ENCODE measurements at places on chromosomes 6 and 20.

- no peak for ATAC-seq
Measured at GRCh38 chr20:44633872-44634600, 17.5 kb downstream of the ADA start.

DNA sequence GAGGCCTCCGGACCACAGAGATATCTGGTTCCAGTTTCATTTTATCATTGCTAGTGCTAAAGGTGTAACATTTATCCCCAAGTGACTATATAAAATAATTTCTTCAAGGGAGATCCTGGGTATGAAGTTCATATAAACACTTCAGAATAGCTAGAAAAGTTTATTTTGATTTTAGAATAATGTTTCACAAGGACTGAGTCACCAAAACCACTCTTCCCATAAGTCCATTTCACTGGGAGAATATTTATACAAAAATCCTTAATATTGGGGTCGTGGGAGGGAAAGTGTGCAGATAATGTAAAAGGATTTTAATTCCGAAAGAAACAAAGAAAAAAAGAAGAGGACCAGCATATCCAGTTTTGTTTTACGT lies 128.1 kb downstream of the ISM1 start:
- no peak for ATAC-seq

- ATAC-seq = peak; percentile 48
Measured at GRCh38 chr6:160238278-160238711, 20.3 kb downstream of the SLC22A2 start.

- no peak for ATAC-seq
Measured at GRCh38 chr6:25642667-25643328, 9.2 kb upstream of the SCGN start.

DNA sequence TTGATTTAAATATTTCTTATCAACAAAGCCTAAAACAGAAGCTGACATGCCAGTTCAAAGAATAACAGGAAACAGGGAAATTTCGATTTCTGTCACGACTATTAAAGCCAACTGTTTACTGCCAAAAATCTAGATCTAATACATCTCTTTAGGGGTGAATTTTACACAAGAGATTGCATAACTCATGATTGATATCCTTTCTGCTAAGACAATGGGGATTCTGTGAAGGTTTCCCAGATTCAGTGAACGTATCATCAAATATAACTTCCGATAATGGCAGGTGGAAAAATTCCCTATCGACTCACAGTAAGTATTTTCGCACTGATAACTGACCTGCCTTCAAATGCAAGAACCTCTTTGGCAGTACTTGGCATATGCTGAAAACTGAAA lies 42.9 kb downstream of the NHSL1 start:
- no peak for ATAC-seq

Data from motor neuron (in vitro differentiated cells).